ENCODE measurements at places on chromosomes 6 and 20.
A peak's percentile ranks its signal among the peaks of the same experiment; 100 is the strongest.

GRCh38 chr6:18561037-18561750 lies 174.0 kb downstream of the RNF144B start:
- DNase-seq: no peak

GRCh38 chr20:24773751-24774201 lies 175.3 kb upstream of the CST7 start:
- DNase-seq: peak; percentile 53

- DNase-seq: no peak
Measured at GRCh38 chr20:5489601-5490000, 172.8 kb upstream of the PROKR2 start.

GRCh38 chr20:39851459-39851858 lies 837.6 kb downstream of the MAFB start:
- DNase-seq: no peak

GRCh38 chr20:14477125-14477524 lies 139.7 kb upstream of the FLRT3 start:
- no peak for DNase-seq

DNA sequence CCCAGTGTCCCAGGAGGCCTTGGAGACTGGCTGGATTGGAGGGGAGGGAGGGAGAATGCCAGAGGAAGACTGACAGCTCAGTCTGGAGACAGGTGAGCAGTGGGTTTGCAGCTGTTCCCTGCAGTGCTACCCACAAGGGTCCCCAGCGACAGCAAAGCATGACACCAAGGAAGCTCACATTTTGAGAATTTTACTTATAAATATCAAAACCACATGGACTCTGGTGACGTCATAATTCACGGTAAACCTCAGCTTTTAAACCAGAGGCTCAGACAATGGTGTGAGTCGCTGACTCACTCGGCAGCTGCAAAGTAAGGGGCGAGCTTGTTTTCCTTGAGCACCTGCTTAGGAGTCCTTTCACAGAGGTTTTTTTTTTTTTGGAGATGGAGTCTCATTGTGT lies 65.2 kb downstream of the THBS2 start:
- DNase-seq: no peak

GRCh38 chr6:117491916-117492315 lies 9.4 kb downstream of the DCBLD1 start:
- no peak for DNase-seq

DNA sequence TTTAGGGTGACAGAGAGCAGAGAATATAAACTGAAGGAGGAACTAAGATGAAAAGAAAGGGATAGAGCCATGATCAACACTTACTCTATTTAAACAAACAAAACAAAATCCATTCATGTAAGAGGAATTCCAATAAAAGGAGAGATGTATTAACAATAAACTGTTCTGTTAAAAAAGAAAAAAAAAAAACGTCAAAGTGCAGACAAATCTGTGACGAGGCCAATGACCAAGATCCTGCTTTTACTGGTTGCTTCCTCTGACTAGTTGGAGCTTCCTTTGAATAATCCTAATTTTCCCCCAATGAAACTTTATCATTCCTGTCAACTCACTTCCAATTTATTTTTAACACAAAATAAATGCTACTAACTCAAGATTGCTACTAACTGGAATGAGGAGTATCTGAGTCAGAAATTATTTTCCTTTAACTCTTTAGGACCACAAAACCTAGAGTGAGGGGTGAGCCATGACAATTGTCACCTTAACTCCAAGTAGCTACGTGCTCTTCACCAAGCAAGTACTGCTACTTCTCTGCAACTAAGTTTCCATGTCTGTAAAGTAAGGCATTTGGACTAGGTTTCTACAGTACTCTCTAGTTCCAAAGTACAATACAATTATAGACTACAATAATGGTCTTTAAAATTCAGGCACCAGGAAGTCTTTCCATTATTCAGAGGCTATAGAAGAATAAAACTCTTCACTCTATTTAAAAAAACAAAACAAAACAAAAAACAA lies 152.0 kb downstream of the PTPRK start:
- no peak for DNase-seq

DNA sequence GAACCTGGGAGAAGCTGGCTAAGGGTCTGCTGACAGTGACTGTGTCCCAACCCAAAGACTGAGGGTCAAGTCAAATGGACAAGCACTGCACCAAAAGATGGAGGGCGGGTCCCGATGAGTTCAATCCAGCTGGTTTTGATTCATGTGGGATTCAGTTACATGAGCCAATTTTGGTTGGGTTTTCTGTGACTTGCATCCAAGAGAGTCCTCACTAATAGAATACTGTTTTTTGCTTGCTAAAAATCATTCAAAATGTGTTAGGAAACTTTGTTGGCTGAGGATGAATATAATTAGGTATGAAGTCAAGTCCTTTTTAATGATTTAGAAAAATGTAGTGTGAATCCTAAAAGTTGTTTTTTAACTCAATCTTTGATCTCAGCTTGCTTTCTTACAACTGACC lies 323.8 kb upstream of the NOX3 start:
- no peak for DNase-seq

GRCh38 chr6:46690911-46691451 lies 3.3 kb downstream of the TDRD6 start:
- DNase-seq: no peak

GRCh38 chr6:74826263-74826662 lies 379.6 kb downstream of the COL12A1 start:
- DNase-seq: no peak

GRCh38 chr6:158782432-158783166 lies 36.6 kb downstream of the EZR start:
- no peak for DNase-seq

DNA sequence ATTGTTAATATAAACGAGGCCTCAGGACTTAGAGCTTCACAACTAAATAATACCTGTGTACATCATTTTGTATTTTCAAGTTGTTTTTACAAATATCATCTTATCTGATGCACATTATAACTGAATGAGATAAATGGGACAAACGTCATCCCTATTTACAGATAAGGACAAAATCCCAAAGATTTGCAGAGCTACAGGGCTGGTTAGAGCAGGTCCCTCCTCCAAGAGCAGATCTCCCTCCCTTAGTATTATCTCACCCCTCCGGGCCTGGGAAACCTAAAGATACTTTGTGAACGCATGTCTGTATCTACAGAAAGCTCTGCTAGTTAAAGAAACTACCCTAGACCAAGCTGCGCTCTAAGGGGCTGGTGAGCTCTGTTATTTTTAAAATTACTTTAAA lies 130.4 kb upstream of the PROKR2 start:
- DNase-seq: no peak

DNA sequence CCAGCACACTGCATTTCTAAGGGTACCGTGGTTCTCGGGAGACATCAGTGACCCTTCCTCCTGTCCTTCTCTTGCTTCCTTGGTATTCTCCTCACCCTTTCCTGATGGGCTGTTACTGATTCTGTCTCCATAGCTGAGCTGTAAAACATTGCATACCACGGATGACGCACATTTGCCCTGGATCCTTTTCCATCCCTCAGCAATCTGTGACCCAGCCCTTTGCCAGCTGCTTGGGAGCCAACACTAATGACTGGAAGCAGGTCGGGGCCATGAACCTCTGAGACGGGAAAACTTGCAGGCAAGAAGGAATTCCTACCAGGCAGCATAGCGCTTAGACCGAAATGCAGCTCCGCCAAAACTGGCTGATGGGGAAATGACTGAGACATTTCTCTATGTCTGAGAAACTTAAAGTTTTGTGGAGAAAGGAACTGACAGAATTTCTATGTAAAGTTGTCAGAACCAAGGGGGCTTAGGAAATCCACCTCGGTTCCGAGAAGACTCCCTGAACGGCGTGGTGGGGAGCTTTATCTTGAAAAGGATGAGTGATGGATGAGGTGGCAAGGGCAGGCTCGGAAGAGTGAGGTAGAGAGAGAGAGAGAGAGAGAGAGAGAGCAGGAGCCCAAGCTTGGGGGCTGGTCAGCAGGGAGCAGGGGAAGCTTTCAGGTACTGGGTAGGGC lies 19.2 kb downstream of the TUBB2B start:
- DNase-seq: no peak

GRCh38 chr6:186340-186965 lies 105.8 kb upstream of the DUSP22 start:
- DNase-seq: no peak

- no peak for DNase-seq
Measured at GRCh38 chr6:90249458-90249857, 47.2 kb downstream of the BACH2 start.

- DNase-seq: no peak
Measured at GRCh38 chr6:147693181-147693580, 184.7 kb downstream of the SAMD5 start.

- no peak for DNase-seq
Measured at GRCh38 chr20:58677808-58678207, 14.8 kb upstream of the NPEPL1 start.

DNA sequence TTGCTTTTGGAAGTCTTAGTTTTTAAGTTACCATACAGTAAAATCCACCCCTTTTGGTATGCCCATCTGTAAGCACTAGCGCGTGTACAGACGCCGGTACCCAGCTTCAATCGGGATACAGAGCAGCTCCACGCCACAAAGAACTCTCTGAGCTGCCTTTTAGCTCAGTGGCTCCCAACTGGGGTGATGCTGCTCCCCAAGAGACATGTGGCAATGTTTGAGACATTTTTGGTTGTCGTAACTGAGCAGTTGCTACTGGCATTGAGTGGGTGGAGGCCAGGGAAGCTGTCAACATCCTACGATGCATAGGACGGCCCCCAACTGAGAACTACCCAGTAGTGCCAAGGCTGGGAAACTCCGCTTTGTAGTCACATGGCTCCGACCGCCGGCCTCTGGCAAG lies 73.3 kb downstream of the BMP7 start:
- DNase-seq: no peak

- DNase-seq: no peak
Measured at GRCh38 chr6:148590883-148591282, 155.9 kb upstream of the UST start.

DNA sequence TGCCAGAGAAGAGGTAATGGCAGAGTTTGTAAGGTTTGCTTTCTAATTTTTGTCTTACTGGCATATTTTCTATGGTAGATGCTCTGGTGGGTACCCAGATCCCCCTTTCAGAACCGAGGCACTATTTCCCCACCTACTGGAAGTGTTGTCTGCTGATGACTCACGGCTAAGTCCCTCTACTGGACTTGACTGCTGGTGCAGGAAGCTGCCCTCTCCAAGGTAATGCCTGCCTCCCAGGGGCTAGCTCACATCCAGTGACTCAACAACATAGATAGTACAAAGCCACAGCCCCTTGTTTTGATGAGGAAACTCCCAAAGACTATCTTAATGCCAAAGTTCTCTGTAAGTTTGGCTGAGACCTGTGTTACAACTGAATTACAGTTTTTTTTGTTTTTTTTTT lies 285.4 kb upstream of the FLRT3 start:
- DNase-seq: no peak

GRCh38 chr6:32146287-32146686 lies 5.5 kb downstream of the PRRT1 start:
- DNase-seq: no peak

DNA sequence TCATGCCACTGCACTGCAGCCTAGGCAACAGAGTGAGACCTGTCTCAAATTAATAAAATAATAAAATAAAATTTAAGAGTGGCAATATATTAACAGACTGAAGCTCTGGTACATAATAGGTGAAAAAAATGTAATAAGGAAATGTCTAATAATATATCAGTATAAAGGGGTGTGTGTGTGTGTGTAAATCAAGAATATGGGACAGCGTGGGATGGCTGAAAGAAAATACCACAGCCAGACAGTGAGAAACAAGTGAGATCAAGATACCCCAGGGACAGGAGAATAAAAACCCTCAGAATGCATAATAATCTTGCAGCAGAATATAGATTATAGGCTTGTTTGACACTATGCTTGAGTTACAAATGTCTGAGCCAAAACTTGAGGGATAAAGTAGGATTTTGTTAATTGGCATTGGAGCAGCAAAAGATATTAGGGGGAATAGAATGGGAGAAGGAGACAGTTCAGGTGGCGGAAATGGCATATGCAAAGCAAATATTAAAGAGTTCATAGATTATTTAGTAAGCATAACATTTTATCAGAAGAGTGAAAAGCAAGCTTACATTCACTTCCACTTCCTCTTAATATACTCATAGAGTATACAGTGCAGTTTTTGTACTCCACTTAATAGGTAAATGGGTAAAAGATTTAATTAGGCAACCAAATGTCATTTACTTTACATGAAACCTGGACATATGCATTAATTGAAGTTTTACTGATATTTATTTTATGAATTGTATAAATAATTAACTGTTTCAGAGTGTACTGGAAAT lies 398.5 kb upstream of the GJE1 start:
- DNase-seq: no peak

- peak; percentile 27 for DNase-seq
Measured at GRCh38 chr20:2829376-2829775, 11.1 kb downstream of the PCED1A start.

DNA sequence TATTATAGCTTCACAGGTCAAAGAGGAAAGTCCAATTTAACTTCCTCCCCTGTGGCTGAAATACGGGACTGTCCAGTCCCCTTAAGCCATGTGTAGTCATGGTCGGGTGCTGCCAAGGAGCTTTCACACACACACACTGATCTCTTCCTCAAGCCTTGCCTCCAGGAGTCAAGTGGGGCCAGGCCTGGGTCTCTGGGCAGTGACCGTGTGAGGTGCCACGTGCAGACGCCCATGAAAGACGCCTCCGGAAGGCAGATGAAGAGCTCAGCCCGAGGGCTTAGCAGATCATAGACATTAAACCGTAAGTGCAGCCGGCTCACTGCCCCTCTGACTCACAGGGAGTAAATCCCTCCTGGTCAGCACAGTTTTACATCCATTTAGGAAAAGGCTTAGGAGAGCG lies 4.2 kb downstream of the GABRR2 start:
- DNase-seq: no peak

GRCh38 chr6:71220466-71220865 lies 68.1 kb upstream of the OGFRL1 start:
- no peak for DNase-seq

DNA sequence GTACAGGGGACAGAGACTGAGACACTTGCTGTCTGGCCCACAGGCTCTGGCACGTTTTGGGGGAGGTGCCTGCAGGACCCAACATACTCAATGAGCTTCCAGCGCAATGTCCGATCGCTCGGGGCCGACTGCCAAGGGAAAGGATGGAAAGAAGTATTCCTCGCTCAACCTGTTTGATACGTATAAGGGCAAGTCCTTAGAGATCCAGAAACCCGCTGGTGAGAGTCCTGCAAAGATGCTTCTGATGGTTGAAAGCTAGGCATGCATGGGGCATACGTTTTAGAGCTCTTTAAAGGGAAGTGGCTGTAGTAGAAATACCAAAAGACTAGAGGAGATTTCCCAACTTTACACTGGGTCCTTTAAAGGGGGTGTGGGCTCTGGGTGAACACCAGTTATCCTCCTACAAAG lies 2.2 kb downstream of the PRRC2A start:
- no peak for DNase-seq

All from activated effector memory CD4-positive, alpha-beta T cell treated with anti-CD3 and anti-CD28 coated beads, Interleukin-2, amount 50 U/mL, for 16 hours (primary cell).